ENCODE measurements at places on chromosomes 6 and 20.

DNA sequence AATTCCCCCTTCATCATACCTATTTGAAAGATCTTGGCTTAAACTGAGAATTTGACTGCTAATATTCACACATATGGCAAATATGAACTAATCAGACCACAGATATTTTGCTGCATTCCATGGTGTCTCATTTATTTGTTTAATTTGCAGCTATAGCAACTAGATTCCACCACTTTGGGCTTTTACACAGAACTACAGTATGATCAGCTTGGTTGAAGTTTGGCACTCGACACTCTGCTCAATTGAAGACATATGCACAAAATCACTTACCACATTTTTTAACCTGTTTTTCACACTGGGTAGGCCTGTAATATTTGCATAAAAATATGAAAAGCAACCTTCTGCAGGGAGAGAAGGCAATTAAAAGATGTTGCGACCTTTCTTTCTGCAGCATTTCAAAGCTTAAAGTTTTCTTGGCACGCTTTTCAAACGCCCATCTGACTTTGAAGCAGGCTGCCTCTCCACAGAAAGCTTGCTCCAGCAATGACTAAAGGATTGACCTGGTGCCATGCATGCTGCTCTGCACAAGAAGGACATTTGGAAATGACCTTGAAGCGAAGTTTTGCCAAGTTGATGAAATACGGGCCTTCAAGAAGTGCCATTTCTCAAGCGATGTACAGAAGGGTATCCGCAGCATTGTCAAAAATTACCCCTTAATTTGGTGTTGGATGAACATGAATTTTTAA, 126.7 kb downstream of the AIG1 start:
- DNase-seq: no peak

GRCh38 chr6:101486124-101486523, 92.6 kb downstream of the GRIK2 start:
- DNase-seq: no peak

DNA sequence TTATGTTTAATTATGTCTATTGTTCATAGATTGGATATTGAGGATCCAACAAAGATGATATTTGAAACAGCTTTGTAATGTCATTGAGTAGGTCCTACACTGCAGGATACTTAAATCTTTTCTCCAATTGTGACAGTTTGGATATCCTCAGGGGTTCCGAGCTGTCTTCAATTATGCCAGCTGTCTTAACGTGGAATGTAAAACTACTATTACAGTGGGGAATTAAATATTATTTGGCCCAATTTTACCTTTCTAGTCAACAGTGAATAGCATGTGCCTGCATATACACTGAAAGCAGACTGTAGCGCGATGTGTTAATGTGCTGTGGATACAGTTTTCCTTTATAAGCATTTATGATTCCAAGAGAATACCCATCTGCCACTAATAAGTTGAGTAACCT, 156.9 kb downstream of the GRIK2 start:
- DNase-seq: no peak

GRCh38 chr6:21193790-21194475, 399.6 kb upstream of the SOX4 start:
- no peak for DNase-seq

- DNase-seq: no peak
These were observed 608.2 kb downstream of the PRKN start for GRCh38 chr6:162119341-162119740.

DNA sequence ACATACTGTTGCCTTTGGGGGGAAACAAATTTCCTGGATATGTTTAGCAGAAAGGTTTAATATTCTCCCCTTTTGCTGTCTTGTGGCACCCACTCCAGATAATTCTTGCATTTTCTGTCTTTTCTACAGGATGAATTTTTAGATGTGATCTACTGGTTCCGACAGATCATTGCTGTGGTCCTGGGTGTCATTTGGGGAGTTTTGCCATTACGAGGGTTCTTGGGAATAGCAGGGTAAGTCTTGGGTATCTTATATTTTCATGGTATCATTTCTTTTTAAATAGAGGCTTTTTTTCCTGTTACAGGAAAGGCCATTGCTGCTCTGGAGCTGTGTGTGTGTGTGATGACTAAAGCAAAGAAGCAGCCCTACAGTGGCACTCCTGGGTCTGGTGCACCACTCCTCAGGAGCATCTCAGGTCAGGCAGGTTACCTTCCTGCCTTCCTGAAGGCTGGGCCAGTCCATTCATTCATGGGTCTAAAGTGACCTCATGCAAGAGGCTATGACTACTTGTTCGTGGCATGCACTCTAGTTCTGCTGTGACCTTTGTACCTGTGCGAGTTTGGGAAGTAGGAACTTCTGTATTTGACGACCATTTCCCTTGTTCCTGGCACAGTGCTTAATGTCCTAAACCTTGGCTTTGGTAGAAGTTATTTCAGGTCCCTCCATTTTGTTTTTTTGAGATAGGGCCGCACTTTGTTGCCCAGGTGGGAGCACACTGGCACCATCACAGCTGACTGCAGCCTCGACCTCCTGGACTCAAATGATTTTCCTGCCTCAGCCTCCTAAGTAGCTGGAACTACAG, 2.2 kb downstream of the RAB5IF start:
- no peak for DNase-seq

DNA sequence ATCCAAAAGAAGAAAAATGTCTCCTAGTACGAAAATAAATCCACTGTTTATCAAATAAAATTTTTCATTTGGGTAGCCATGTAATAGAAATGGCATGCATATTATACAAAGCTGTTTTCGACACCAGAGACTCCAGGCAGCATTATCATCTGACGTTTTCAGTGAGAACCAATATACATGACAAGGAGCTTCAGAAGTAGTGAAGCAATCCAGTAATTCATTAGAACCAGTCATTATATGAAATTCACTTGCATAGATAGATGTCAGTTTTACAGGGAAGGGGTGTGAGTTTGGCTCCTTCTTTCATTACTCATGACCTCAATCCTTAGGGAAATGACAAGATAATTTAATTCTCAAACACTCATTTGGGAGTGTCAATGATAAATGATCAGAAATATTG, 14.7 kb downstream of the HTR1B start:
- no peak for DNase-seq

DNA sequence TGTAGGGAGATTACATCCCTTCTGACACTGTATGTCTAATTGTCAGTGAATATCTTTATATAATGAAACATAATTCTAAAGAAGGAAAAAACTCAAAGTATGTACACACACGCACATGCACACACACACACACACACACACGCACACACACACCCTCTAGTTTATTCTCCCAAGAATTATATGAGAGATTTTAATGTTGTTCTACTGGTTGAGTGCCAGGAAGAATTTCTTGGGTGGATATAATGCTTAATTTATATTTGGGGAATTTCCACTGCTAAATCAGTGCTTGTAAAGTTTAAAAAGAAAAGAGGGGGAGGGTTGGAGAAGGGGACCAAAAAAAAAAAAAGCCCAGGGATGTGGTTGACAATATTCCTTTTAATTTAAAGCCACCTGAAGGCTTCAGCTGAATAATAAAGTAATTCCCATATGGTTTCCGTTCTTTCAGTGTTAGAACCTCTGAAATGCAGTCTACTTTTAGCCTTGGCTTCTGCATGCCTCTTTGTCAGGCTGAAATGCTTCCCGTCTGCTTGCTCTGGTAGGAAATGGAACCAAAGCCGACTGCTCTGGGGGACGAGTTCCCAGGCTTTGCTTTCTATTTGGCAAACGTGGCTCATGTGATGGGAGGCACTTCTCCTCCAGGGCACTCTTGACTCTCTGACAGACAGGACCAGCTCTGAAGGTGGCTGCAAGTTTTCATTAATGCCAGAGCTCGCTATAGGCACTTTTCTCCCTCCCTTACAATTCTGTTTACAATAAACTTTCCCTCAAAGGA, 225.4 kb downstream of the PRL start:
- DNase-seq: no peak

GRCh38 chr20:64238115-64238825, 17.3 kb upstream of the PCMTD2 start:
- DNase-seq: no peak

GRCh38 chr6:16168858-16169257, 40.0 kb downstream of the MYLIP start:
- no peak for DNase-seq

DNA sequence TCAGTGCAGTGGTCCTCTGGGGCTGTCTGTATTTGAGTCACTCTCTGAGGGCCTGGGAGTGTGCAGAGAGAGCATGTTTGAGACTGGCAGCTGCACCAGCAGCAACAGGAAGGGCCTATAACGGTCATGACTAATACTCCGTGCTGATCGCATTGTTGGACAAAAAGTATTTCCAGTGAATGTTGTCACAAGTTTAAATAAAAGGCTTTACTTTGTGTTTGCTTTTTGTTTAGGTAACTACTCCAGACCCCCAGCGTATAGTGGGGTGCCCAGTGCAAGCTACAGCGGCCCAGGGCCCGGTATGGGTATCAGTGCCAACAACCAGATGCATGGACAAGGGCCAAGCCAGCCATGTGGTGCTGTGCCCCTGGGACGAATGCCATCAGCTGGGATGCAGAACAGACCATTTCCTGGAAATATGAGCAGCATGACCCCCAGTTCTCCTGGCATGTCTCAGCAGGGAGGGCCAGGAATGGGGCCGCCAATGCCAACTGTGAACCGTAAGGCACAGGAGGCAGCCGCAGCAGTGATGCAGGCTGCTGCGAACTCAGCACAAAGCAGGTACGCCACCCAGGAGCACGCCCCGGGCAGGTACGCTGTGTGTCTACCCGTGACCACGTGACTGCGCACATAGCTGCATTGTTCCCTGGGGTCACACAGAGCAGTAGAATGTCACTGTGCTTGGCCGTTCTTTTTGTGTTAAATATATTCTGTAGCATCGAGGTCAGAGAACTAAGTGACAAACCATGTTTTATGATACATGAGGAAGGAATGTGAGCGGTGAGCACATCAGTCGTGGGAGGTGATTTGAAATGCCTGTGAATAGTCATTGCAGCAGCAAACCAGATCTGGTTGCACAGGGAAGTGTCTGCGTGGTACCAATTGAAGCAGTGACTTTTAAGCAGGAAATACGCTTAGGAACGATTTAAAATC, 174.7 kb downstream of the TMEM242 start:
- DNase-seq: no peak

GRCh38 chr6:90610301-90610750, 23.5 kb upstream of the MAP3K7 start:
- DNase-seq: no peak

DNA sequence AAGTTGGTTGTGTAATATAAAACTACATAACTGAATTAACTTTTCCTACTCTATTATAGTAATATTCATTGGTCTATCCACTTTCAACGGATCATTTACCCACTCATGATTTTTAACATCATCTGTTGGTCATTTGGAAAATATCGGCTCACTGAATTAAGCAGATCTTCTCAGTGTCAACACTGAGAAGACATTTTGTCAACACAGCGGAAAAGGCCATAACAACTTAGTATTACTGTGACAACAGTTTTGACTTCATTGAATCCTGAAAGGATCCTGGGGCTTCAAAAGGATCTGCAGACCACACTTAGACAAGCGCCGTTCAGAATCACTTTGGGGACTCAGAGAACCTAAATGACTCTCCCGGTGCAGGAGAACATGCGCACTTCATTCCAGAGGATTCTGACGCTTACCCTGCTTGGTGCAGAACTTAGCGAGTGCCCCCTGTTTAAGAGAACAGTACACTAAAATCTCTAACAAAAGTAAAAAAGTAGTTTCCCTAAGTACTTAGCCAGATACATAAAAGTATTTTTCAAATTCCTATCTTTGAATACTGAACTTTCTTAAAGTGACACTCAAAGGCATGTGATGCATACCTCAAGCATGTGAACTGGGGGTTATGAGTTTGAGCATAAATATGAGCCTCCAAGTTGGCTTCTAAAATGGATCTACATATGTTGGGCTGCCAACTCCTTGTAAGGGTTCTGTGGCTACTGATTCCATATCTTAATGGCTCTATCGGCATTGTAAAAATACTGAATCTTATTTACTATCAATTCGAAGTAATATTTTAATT, 4.0 kb downstream of the ZBTB2 start:
- no peak for DNase-seq

GRCh38 chr6:12545619-12546409, 170.8 kb upstream of the PHACTR1 start:
- no peak for DNase-seq

DNA sequence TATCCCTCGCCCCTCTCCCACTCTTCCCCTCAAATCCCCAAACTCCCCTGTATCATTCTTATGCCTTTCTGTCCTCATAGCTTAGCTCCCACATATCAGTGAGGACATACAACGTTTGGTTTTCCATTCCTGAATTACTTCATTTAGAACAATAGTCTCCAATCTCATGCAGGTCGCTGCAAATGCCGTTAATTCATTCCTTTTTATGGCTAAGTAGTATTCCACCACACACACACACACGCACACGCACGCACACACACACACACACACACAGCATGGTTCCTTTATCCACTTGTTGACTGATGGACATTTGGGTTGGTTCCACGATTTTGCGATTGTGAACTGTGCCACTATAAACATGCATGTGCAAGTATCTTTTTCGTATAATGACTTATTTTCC, 112.7 kb downstream of the KIF13A start:
- no peak for DNase-seq

DNA sequence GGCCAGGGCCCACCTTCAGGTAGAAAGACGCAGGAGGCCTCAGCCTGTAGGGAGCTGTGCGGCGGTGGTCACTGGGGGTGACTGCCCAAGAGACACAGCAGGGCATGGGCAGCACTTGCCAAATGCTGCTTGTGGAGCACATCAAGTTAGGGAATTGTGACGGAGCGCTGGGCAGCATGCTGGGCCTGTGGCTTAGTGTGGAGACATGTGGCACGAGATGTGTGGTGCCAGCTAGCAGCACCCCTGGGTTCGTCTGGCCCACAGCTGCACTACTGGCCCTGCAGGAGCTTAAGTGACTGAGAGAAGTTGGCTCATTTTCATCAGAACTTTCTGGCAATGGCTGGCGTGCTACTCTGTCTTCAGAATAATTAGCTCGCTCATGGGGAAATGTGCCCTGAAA, 213.1 kb upstream of the SYNDIG1 start:
- DNase-seq: no peak

DNA sequence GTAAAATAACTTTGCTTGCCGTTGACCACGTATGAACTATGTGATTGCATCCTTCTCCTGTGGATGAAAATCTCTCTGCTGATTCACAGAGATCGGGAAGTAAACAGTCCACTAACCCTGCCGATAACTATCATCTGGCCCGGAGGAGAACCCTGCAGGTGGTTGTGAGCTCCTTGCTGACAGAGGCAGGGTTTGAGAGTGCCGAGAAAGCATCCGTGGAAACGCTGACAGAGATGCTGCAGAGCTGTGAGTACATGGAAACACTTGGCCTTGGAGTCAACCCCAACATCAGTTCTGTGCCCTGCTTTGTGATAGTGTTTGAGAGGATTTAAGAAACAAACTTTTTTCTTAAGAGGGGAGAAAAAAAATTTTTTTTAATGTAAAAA, 937 bp downstream of the TAF8 start:
- DNase-seq: no peak

GRCh38 chr6:108464418-108465097, 96.2 kb upstream of the FOXO3 start:
- DNase-seq: no peak

All from NCI-H187 treated with DMSO at 0.1 percent for 48 hours (cell line).